ENCODE measurements at places on chromosomes 2 and 18. TPM values are rescaled to one million over a fixed set of nuclear protein-coding genes. Genes with fewer than 3 reads are reported as not detected.

DNA sequence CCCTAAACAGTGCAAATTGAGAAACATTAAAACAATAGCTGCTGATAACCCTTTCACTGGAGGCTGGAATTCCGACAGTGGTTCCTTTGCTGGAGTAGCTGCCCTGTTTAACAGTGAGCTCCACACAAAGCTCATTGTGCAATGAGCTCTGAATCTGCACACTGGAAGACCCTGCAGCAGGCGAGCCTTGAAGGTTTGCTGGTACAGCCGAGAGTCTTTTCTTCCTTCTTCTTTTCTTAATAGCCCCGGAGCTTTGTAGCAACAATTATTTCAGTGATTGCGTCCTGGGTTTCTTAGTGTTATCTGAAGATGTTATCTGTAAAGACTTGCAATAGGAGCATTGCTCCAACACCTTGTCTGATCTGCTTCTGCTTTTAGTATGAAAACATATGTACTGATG lies 50.8 kb upstream of the CXCR4 start:
- no peak for DNase-seq

- DNase-seq = no peak
Observed at GRCh38 chr18:70292628-70293027, 3.8 kb downstream of the SOCS6 start.

DNA sequence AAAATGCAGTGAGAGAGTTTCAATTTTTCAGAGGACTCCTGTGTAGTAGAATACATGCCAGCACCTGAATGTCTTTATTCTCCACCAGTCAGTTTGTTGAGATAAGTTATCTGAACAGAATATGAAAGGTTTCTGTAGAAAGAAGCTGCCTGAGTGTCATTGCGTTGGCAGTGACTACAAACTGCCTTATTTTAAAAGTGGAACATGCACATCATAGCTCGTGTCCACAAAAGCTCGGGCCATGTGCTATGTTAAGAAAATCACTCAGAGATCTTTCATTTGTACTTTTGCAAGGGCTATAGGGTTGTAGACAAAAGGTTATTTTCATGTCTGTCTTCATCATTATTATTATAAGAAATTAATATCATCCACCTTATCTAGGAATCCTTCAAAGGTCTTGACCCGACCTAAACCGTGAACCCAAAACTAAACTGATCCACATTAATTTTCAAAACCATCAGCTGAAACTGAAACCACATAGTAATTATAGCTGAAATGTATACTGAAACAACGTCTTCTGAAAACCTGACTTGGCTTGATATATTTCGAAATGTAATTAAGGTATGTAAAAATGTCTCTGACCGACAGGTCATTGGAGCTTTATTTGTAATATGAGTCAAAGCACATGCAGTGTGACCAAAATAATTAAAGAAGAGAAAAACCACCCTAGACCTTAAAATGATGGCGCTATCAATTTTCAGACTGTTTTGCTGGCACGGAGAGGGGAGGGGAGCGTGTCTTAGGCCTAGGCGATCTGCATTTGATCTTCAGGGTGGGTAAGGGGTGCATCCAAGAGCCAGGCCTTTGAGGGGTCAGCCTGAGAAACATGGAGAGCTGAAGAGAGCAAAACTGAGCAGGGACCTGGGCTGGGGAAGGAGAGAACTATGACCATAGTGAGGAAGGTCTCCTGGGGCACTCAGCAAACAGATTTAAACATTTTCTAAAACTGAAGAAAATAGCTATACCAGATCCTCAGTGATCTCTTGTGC lies 232.1 kb downstream of the SOX11 start:
- no peak for DNase-seq

The PMAIP1 gene
- total RNA-seq = 82.8 TPM

GRCh38 chr2:24712296-24712695 lies 80.9 kb downstream of the PTRHD1 start:
- DNase-seq = no peak

GRCh38 chr2:79935771-79936657 lies 368.5 kb downstream of the LRRTM1 start:
- no peak for DNase-seq

DNA sequence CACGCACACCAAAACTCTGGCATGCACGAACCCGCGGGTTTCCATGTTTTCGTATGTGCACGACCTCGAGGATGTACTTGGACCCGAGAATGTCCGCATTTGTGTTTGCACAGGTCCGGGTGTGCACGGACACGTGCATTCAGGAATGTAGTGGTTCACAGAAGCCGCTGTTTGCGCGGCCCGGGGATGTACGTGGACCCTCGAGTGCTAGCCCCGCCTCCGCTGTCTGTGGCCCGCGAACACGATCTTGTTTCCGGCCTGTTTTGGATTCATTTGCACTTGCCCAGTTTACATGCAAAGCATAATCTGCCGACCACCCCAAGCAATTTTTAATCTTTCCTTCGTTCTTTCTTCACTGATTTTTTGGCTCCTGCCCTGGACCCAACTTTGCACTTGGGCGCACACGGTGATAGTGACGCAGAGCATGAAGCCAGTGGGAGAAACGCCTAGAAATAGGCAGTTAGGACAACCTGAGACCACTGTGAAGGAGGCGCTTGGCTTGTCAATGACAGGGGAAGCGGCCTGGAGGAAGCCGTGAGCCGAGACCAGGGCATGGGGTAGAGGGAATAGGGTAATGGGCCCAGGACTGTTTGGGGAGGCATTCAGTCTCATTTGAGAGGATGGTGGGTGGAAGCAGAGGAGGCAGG lies 45.4 kb upstream of the PTMA start:
- DNase-seq = no peak

The ZNF521 gene
- total RNA-seq = not detected

The CDKL4 gene
- total RNA-seq = 0.31 TPM

- no peak for DNase-seq
Observed at GRCh38 chr2:240886678-240887609, 9.0 kb downstream of the MAB21L4 start.

DNA sequence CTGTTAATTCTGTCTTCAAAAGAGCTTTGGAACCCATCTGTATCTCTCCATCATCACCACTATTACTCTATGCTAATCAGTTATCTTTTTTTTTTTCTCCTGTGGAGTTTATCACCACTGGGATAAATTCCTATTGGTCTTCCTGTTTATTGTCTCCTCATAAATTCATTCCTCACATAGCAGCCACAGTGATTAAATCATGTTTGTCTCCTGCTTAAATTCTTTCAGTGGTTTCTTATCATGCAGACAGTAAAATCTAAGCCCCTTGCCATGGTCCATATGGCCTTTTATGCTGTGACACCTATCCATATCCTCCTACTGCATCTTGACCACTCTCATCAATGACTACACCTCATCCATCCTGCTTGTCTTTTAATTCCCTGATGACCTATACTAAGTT lies 239.8 kb upstream of the ZEB2 start:
- no peak for DNase-seq

The CXCR2 gene
- not detected for total RNA-seq

GRCh38 chr18:1797235-1797634 lies 774.1 kb downstream of the METTL4 start:
- no peak for DNase-seq

The CDH19 gene
- total RNA-seq = not detected

DNA sequence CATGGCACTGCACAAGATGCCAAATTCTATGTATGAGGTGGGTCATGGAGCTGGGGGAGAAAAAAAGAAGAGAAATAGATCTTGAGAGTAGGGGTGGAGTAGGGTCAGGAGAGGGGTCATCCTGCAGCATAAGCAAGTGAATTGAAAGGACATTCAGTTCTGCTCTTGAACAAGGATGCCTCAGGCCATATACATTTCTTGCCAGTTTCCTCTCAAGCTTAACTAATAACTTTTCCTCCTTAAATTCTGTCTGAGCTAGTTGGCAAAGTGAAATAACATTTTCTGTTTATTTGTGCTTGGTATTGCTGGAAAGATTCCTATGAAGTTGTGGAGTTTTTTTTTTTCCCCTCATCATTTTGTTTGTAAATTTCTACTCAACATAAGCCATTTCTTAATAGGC lies 99.0 kb upstream of the LTBP1 start:
- no peak for DNase-seq

GRCh38 chr2:134117676-134118075 lies 136.2 kb upstream of the MGAT5 start:
- no peak for DNase-seq

DNA sequence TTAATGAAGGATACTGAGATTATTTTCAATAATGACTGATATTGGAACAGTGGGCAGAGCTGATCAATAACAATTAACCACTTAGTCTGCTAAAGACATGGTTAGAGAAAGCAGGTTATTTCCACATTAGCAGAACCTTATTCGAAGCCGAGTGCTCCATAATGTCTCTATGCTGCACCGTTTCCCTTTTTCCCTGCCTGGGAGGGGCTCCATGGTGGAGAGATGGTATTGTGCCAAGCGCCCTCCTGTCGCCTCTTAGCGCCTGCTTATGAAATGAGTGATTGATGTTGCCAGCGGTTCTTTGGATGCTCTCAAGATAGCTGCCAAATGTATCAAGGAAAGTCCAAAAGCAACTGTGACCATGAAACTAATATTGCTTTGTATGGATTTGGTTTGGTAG lies 34.6 kb upstream of the INSIG2 start:
- DNase-seq = no peak

The DAW1 gene
- total RNA-seq = not detected

GRCh38 chr2:182522405-182522896 lies 95.6 kb upstream of the PDE1A start:
- DNase-seq = no peak

The VWA3B gene
- total RNA-seq = not detected

DNA sequence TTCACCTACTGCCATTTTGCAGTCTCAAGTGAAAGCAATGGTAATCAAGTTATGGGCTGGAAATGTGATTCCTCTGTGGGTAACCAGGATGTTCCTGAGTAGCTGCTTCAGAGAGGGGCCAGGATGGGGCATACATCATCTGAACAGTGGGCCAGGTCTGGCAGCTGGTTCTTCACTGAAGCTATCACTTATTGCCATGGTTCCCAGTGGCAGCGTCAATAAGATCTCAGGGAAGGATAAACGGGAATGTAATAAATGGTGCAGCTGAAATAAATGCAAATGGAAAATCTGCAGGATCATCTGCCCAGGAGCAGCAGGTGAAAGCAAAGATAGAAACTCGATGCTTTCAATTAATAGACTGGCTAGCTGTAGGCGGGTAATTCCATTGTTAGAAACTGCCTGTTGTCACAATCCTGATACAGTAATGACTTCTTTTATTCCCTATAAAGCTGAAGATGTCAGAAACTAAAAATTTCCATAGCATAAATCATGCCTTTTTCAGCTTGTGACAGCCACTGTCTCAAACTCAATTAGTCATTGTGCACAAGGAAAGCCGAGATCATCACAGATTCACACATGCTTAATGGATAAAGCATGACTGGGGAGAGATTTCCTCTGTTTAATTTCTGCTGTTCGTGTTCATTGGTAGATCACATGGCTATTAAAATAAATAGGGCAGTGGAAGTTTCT lies 56.2 kb upstream of the CCDC85A start:
- no peak for DNase-seq

DNA sequence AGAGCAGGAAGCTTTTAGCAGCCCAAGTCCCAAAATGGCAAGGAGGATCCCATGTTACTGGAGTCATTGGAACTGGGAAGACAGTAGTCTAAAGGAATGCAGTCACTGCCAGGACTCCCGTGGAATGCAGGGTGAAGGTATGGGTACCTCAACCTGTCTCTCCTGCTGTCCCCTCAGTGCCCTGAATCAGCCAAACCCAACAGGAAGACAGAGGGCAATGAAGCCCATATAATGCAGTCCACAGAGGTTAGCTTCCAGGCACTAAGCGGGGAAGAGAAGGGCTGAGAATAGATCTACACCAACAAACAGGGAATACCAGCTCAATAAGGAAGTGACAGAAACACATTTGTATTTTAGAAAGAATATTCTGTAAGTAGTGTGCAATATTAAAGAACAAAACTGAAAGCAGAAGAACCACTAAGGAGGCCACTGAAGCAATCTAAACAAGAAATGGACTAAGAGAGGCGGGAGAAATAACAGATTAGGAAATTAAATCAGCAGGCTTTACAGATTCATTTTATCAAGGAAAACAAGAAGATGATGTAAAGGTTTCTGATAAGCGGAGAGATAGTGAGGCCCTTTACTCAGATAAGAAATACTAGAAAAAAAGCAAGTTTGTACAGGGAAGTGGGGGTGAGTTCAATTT lies 8.3 kb downstream of the NEMP2 start:
- DNase-seq = no peak

- no peak for DNase-seq
Observed at GRCh38 chr2:20065885-20066602, 14.6 kb upstream of the LAPTM4A start.

The CDK5R2 gene
- not detected for total RNA-seq

- no peak for DNase-seq
Observed at GRCh38 chr2:174332217-174332963, 2.4 kb upstream of the SP9 start.

DNA sequence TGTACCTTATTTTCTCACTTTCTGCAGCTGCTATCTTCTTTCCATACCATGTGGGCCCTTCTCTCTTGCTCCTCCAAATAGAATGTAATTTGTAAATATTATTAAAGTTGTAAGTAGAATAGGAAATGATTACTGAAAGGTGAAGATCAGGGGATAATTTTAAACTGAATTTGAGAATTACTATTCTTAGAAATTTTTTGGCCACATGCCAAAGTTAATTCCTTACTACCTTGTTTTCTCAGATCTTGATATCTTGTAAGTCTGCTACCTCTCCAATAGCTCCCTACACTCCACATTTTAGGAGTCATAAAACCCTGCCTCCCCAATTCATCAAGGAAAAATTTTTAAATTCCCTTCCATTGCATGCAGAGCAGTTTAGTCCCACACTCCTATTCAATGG lies 442.7 kb downstream of the SATB2 start:
- DNase-seq = no peak

DNA sequence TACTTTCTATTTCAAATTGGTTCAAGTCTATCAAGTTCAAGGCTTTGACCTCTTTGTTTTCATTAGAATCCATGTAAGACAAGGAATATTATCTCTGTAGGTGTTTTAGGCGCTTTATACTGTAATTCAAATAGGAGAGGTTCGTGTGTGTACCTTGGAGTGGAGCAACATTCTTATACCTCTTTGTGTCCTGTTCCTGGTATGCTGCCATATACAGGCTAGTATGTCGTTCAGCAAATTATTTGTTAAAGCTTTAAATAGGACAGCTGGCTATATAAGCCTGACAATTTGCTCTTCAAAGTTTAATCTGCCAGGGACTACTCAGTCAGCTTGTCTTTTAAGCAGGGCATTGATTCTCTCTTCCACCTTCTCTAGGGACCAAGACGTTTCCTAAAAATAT lies 31.1 kb upstream of the SPAG16 start:
- no peak for DNase-seq

- no peak for DNase-seq
Observed at GRCh38 chr2:41101281-41101680, 649.4 kb upstream of the SLC8A1 start.

The ALPP gene
- not detected for total RNA-seq
